ENCODE measurements at places on chromosomes 7 and 10.

GRCh38 chr10:75395932-75396630 is 5.5 kb downstream of the ZNF503 start:
- DNase-seq = no peak

DNA sequence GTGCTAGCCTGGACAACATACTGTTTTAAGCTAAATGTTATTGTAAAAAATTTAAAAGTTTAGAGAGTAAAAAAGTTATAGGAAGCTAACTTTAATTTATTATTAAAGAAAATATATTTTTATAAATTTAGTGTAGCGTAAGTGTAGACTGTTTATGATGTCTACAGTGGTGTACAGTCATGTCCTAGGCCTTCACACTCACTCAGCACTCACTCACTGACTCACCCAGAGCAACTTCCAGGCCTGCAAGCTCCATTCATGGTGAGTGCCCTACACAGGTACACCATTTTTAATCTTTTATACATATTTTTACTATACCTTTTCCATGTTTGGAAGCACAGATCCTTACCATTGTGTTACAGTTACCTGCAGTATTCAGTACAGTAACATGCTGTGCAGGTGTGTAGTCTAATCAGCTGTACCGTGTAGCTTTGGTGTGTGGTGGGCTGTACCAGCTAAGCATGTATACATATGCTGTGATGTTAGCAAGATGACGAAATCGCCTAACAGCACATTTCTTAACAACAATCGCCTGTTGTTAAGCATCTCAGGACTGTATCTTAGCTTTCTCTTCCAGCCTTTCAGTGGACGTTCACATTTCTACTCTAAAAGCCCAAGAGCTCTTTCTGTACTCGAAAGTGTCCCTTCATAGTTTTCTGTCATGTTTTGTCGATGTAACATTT is 12.5 kb downstream of the RNF32 start:
- DNase-seq = no peak

GRCh38 chr7:2242541-2243429 is 759 bp downstream of the NUDT1 start:
- DNase-seq = no peak

DNA sequence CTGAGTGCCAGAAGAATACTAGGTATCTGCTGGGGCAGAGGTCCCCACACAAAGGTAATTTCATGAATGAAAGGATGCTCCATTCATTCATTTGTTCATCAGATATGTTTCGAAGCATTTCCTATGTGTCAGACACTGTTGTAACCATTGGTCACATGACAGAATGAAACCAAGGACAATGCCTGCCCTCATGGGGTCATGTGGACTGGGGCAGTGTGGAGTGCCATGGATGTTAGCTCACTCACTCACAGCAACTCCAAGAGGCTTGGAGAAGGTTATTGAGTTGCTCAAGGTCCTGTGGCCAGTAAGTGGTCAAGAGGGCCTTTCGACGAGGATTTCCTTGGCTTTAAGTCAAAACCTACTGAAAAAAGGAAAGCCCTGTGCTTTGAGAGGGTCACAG is 223.5 kb downstream of the ARHGAP12 start:
- no peak for DNase-seq

DNA sequence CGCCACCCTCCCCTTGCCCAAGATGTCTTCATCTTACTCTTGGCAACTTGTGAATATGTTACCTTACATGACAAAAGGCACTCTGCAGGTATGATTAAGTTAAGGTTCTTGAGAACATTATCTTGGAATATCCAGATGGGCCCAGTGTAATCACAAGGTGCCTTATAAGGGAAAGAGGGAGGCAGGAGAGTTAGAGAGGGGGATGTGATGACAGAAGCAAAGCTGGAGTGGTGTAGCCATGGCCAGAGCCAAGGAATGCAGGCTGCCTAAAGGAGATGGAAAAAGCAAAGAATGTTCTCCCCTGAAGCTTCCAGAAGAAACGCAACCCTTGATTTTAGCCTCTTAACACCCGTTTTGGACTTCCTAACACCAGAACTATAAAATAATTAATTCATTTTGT is 318.0 kb downstream of the C7orf25 start:
- DNase-seq = no peak

GRCh38 chr10:124918906-124919305 is 23.0 kb upstream of the ZRANB1 start:
- no peak for DNase-seq

GRCh38 chr10:58384095-58384494 is 1.1 kb upstream of the TFAM start:
- no peak for DNase-seq

DNA sequence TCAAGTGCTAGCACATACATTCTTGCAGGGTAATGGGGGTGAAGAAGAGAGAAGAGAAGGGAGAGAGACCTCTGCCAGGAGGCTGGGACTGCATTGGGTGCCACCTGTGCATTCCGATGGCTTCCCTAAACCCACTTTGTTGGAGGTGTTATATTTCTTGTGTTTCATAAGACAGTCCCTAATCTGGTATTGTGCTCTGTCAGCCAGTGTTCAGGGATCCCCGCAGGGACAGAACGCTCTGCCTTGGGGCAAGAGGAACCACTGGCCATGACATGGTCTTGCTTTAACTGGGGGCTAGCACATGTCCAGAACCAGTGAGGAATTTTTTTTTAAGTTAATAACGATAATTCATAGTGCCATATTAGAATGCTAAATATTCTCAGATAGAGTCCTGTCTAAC is 365.2 kb upstream of the GALNT17 start:
- DNase-seq = no peak

DNA sequence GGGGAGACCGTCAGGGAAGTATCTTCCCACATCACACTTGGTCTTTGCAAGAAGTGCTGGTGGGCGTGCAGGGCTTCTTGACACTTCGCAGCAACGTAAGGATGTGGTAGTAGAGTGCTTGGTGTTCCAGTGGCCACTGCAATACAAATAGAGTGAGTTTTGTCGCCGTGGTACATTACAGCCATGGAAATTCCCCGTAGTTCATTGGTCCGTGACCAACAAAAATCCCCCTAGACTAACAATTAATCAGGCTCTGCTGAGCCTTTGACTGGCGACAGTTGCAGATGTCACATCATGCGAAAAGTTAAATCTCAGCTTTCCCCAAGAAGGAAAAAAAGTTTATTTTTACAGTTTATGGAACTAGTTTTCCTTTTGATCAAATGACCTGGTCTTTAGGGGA is 134.7 kb downstream of the MGMT start:
- DNase-seq = no peak

DNA sequence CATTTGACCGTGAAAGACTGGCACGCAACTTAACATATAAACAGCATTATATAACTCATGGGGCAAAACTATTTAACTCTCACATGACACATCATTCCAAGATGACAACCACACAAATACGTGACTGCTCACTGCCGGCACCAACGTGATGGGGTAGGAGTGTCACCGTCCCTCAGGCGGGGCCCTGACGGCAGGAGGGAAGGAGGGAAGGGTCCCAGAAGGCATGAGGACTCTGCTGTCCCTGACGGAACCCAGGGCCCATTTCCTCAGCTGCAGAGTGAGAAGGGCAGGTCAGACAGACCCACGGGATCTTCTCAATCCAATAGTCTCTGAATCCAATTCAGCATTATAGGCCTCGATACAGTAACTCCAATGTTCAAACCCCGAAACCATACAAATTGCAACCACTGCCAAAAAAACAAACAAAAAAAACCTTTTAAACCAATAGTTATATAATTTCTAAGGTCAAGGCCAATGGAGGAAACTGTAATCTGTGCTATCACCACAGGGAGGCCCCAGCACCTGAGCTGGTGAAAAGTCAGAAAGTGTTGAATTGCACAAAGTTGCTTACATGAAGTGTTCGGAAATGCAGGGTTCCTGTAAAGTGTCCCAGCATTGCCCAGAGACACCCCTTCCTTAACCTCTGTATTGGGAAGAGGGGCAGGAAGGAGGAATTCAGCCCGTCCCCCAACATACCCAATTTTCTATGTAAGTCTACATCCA is 137.4 kb downstream of the TNS3 start:
- DNase-seq = no peak

DNA sequence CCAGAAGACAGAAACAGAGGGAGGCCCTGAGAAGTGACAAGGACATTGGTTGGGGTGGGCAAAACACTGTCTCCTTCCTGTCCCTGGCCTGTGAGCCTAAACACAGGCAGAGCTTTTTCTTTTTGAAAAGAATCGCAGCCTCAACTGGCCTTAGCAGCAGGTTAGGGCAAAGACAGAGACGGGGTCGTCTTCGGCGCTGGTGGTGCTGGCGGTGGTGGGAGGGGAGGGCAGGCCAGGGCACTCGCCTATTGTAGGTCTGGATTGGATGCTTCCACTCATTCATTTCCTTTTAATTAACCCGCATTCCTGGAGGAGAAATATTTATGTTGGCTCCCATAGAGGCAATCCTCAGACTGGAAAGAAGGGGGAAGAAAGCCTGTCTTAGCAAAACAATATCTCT is 22.6 kb downstream of the WNT8B start:
- no peak for DNase-seq

DNA sequence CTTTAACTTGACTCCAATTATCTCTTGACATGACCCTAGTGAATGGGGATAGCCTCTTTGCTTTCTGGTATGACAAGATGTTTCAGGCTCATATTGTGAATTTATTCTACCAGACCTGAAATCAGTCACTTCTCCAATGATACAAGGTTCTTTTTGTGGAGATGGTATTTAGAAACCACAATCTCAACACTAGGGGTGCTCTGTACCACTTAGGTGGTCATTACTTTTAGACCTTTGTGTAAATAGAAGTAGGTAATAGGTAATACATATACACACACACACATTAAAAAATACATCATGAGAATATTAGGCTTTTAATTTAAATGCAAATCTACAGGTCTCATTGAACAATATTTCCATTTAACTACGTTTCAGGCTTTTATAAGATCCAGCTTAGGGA is 199.0 kb upstream of the RHOBTB1 start:
- DNase-seq = no peak
